ENCODE measurements at places on chromosomes 7 and 10. TPM values are rescaled to one million over a fixed set of nuclear protein-coding genes. Genes with fewer than 3 reads are reported as not detected.

GLRX3 gene
- 332 TPM for total RNA-seq

GRM3 gene
- not detected for total RNA-seq

DIP2C gene
- total RNA-seq: 18.5 TPM

ASZ1 gene
- total RNA-seq: not detected

ATP6V0E2 gene
- total RNA-seq: 85.9 TPM

STEAP4 gene
- not detected for total RNA-seq

UTF1 gene
- total RNA-seq: not detected

NAT16 gene
- total RNA-seq: not detected

ZSCAN25 gene
- total RNA-seq: 5.3 TPM

SPDYE1 gene
- total RNA-seq: not detected

METTL27 gene
- total RNA-seq: 71.8 TPM

AGR3 gene
- not detected for total RNA-seq

CCZ1B gene
- total RNA-seq: 35.7 TPM

SPDYE16 gene
- total RNA-seq: not detected

Data from Caki2 (cell line).